ENCODE measurements at places on chromosomes 12 and 14.

DNA sequence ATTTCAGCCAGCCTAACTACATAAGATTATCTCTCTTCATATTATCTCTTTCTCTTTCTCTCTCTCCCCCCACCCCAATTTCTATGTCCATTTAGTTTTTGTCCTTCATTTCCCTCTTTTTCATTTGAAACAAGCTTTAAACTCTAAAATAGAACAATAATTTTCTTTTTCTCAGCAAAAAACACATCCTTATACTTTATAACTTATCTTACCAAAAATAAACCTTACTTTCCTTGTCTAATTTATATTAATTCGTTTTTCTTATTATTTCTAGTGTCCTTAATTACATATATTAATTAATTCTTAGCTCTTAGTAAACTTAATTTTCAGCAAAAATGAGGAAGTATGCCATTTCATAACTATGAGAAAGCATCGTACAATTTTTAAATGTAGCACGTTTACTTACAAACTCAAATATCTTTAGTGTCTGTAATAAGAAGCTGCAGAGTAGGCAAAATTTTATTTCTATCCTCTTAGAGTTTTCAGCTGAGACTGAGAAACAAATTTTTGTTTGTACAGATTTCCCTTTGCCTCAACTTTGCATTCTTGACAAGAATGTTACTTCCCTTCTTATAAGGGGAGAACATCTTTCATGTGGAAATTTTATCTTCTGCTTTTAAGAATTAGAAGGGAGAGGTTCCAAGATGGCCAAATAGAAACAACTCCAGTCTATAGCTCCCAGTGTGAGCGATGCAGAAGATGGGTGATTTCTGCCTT lies 65.1 kb upstream of the ST8SIA1 start:
- no peak for DNase-seq

- no peak for DNase-seq
Observed at GRCh38 chr12:131220331-131220685, 266.6 kb downstream of the ADGRD1 start.

DNA sequence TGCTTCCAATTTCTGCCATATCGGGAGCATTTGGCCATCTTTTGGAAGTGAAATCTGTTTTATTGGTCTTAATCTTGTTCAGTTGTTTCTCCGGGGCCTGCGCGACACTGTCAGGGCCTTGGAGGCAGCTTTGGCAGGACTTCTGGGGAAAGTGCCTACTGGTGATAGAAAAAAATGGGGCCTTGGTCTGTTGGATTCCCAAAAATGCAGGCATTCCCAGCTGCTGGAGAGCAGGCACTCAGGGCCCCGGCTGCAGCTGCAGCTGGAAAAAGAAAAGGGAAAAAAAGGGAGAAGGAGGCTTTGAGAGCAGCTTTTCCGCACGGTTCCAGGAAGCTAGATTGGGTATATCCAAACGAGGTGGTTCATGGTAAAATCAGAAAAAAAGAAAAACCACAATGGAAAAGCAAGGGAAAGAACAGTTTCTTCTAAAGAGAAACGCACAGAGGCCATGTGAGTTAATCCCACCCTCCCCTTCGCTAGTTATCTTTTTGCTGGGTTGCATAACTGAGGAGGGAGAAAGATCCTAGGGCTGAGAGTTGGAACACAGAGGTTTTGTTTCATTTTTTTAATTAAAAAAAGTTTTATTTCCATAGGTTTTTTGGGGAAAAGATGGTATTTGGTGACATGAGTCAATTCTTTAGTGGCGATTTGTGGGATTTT lies 134.7 kb upstream of the RFLNA start:
- DNase-seq, result no peak

DNA sequence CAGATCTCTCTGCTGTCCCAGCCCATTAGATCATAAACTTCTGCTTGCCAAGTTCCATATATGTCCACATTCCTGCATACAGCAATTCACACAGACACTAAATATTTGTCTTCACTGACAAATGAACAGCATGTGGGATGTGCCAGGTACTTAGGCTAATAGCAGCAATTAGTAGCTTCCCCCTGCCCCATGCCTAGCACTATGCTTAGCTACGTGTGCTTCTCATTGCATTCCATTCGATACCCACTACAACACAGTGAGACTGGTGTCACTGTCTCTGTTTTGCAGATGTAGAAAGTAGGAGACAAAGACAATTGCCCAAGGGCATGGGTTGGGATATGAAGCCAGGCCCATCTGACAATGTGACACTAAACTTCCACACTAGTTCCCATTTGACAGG lies 308.4 kb downstream of the BCL11B start:
- DNase-seq, result no peak

- DNase-seq, result no peak
Observed at GRCh38 chr12:47889040-47889439, 15.8 kb downstream of the VDR start.

DNA sequence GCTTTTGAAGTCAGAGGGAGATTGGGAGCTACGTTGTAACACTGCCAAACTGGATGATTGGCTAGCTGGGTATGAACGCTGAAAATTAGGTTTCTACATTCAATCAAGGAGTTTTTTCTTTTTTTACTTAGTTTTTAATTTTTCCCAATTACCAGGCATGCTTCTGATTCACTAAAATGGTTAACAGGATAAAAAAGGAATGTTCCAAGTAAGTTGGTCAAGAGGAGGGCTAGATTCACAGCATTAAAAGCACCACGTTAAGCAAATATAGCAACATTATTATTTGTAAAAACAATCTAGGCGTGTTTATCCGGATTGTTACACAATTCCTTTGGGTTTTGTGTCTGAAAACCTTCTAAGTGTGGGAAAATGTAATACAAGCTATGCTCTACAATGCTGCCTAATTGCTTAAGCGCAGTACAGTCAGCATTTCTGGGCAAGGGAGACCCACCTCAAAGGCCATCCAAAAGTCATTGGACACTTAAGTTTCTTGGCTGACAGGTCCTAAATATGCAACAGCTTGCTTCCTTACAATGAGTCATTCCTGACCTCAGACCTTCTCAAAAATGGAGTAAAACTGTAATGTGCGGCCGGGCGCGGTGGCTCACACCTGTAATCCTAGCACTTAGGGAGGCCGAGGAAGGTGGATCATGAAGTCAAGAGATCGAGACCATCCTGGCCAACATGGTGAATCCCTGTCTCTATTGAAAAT lies 1.2 kb downstream of the RPLP0 start:
- no peak for DNase-seq

DNA sequence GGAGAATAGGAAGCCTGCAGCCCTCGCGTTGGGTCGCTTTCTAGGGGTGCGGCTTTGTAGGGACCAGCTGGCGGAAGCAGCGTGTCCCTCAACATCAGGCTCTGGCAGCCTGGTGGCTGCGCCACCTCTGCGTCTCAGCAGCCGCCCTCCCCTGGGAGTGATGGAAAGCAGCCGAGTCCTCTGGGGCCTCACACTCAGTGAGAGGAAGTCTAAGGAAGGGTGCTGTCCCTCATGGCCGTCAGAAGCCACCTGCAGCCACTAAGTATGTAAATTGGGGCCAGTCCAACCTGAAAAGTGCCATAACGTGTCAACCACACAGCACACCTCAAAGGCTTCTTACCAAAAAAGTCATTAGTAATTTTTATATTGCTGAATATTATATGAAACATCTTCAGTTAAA lies 80.3 kb downstream of the WDR20 start:
- DNase-seq, result no peak

DNA sequence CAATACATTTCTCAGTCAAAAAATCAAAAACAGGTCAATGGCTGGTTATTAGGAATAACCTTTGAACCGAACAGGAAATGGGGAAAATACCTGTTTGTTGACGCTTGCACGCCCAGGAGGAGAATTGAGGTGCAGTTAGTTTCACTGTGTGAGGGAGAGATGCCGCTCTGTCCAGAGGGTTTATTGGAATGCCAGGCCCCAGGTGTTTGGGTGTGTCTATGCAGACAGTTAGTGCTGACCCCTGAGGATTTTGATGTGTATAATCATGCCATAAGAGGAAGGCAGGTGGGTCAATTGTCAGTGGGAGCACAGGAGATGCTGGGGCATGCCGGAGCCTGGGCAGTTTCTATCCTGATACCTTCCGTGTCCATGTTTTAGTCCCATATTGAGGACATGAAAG lies 100.8 kb upstream of the DIO3 start:
- DNase-seq, result no peak

DNA sequence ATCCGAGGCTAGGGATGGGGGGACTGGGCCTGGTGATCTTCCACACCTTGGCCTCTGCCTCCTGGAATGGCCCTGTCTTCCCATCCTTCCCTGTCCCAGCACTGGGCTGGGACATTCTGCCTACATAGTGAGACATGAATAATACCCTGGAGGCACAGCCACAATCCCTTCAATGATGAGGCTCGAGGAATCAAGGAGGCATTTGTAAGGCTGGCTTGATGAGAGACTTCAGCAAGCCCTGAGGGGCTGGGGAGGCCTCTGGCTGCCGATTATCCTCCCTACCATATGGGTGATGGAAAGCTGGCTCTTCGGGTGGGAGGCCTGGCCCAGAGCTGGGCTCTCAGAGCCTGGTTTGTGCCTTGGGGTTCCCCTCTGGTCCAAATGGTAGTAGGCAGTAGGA lies 92.5 kb downstream of the CALM1 start:
- DNase-seq, result no peak

DNA sequence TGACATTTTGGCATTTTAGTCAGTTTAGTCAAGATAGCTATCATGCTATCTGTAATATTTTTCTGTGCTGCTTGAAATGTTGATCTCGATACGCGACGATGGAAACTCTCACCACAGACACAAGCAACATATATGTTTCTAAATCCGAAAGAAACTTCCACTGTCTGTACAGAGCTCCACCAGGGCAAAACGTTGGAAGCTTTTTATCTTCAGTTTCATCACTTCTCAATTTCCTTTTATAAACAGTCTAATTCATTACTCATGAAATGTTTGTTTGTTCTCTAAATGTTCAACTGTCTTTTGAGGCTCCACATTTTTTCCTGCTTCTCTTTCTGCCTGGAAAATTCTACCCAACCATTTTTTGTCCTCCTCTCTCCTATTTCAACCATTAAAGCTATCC lies 737.6 kb downstream of the SLC16A7 start:
- no peak for DNase-seq

GRCh38 chr12:26782372-26783130 lies 50.4 kb downstream of the ITPR2 start:
- DNase-seq, result no peak

DNA sequence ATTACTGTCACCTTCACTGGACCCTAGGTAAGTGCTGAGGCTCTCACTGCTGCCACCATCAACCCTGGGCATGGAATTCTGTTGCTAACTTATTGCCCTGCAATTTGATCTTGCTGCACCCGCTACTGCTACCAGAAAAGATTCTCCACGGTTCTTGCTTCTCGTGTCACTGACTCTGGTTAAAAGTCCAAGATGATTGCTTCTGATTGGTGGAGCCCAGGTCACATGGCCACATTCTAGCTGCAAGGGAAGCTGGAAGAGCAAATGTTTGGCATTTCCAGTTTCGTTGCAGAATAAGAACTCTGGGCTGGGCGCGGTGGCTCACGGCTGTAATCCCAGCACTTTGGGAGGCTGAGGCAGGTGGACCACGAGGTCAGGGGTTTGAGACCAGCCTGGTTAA lies 7.5 kb upstream of the VSX2 start:
- DNase-seq, result no peak

- DNase-seq, result no peak
Observed at GRCh38 chr14:92425101-92425500, 88.5 kb upstream of the RIN3 start.

GRCh38 chr12:62371661-62372060 lies 95.0 kb upstream of the MON2 start:
- no peak for DNase-seq

DNA sequence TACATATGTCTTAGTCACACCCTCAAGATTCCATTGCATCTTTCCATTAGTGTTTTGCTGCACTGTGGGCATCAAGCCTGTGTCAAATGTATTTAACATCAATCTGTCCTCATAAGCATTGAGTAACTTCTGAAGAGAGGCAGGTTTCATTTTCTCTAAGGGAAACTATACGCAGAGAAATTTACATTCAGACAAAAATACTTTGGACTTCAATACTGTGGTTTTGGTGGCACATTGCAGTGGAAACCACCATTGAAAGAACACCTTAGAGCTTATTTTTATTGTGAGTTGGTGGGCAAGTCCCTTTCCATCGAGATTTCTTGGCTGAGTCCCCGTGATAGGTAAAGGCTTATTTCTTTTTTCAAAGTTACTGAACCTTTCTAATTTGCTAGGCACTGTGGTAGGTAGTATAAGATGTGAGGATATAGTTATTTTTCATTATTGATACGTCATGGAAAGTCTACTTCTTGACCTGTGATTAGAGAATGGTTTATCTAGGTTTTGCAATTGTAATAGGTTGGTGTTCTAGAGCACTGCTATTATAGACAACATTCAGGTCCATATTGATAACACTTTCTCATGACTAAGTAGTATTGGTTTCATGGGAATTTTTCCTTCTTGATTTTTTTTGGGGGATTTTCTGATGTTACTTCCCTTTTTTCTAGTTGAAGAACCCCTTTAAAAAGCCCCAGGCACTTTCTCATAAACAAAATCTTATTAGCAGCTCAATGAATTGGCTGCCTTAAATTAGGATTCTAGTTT lies 81.9 kb downstream of the CFAP54 start:
- DNase-seq, result no peak

GRCh38 chr12:94795044-94795443 lies 144.7 kb upstream of the TMCC3 start:
- DNase-seq, result no peak

DNA sequence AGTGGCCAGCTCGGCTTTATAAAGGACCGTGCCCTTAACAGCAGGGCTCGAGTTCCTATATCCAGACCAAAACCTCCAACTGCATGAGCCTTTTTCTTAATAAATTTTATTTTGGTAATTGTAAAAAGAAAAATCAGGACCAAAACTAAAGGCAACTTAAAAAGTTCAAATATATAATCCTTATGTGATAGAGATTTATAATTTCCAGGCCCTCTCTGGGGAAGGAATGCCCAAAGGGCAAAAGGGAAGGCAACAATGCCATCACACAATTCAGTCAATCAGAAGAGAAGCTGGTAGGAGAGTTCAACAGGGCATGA lies 401 bp upstream of the IPO4 start:
- DNase-seq, result no peak

DNA sequence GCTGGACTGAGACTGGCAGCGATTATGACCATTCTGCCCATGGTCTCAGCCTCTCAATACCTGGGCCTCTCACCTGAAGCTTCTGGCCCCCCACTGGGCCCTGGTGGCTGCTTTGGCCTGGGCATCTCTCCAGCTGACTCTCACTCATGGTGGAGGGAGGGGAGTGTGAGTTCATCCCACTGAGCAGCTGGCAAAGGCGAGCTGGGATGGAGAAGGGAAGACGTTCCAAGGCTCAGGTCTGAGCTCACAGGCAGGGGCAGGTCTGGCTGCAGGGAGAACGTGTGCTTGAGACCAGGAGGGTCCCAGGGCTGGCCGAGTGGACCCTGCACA lies 103.5 kb downstream of the TMEM121 start:
- no peak for DNase-seq

GRCh38 chr12:49684310-49684854 lies 22.8 kb downstream of the FMNL3 start:
- no peak for DNase-seq

- DNase-seq, result no peak
Observed at GRCh38 chr14:72617391-72618031, 276.4 kb downstream of the DPF3 start.

- DNase-seq, result no peak
Observed at GRCh38 chr12:63064080-63064479, 86.9 kb downstream of the AVPR1A start.

- no peak for DNase-seq
Observed at GRCh38 chr14:22233377-22233776, 355.6 kb downstream of the DAD1 start.

GRCh38 chr12:64172143-64172970 lies 49.7 kb downstream of the KICS2 start:
- no peak for DNase-seq
